ENCODE measurements at places on chromosomes 4 and X.
A peak's percentile ranks its signal among the peaks of the same experiment; 100 is the strongest.

GRCh38 chr4:106864231-106864630 is 171.9 kb downstream of the DKK2 start:
- no peak for DNase-seq

DNA sequence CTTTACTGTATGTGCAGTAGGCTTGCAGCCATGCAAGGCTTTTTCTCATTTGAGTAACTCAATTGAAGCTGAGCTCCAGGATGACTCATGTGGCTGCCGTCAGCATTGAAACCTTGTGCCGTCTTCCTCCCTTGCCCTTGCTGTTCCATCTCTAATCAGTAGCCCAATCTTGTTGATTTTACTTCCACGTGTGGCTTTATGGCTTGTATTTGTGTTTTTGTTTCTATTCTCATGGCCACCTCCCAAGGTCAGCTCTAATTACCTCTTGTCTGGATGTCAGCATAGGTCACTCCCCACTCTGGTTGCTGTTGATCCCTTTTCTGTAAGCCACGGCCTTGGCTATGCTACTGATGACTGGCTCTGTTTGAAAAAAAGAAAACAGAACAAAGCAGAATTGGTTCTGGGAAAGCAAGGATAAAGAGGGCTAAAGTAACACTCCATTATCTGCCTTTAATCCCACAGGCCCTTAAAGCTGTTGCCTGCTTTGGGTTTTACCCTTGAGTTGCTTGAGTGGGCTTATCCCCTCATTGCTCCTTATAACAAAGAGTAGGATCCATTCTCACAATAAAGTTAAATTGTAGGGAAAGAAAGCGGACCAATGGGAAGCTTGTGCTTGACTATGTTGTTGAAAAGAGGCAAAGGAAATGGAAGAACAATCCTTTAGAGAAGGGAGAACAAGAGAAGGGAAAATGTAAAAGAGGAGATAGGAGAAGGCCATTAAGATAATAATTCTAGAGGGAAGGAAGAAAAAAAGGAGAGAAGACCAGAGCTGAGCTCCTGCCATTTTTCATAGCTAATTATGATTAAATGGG is 173.9 kb upstream of the PGRMC2 start:
- DNase-seq, result peak; percentile 73

GRCh38 chrX:120999413-120999812 is 13.9 kb upstream of the CT47A1 start:
- DNase-seq, result no peak

GRCh38 chr4:158644760-158645159 is 26.9 kb downstream of the C4orf46 start:
- no peak for DNase-seq

GRCh38 chr4:20062054-20062453 is 189.7 kb upstream of the SLIT2 start:
- DNase-seq, result no peak

DNA sequence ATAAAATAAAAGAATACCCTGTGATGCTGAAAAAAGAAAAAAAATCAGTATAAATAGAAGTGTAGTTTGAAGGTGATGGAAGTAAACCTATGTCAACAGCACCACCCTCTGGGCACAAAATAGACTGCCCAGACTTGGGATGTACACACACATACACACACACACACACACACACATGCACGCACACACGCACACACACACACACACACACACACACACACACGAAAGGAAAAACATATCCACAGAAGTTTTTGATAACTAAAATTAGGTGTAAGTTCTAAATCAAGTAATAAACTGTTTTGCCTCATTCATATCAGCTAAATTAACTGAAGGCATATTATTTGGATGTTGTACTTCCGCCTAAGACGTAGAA is 40.5 kb downstream of the ANXA5 start:
- DNase-seq, result no peak

DNA sequence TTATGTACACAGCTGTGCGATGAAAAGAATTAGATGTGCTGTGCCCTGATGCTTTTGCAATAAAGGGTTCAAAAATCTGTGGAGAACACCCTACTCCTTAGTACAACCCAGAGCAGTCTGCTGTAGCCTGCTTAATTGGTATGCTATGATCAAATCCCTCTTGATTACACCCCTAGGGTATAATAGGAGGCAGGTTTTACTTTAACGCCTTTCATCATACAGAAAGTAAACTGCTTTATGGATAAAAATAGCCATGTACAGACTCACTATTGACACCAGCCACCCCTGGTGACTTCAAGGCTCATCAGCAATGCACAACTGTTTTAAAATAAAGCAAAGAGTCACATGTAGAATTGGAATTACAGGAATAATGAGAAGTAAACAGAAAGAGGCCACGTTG is 315.3 kb downstream of the DMD start:
- DNase-seq, result no peak

- no peak for DNase-seq
Observed at GRCh38 chrX:122026665-122027064, 979.3 kb downstream of the GLUD2 start.

DNA sequence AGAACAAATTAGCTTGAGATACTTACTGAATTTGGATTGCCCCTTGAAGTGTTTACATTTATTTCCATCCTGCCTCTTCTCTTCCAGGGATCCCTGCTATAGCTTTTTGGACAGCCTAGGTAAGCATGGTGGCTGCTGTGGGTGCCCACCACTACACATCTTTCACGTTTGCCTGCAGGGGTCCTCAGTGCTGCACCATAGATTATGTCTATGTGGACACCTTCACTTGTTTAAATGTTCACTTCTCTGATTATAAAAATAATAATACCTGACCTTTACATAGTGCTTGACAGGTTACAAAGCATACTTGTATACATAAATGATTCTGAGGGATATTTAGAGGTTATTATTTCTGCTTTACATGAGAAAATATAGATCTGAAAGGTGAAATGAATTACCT is 67.9 kb upstream of the SLC4A4 start:
- no peak for DNase-seq

- DNase-seq, result no peak
Observed at GRCh38 chr4:101086801-101087586, 260.3 kb downstream of the PPP3CA start.

DNA sequence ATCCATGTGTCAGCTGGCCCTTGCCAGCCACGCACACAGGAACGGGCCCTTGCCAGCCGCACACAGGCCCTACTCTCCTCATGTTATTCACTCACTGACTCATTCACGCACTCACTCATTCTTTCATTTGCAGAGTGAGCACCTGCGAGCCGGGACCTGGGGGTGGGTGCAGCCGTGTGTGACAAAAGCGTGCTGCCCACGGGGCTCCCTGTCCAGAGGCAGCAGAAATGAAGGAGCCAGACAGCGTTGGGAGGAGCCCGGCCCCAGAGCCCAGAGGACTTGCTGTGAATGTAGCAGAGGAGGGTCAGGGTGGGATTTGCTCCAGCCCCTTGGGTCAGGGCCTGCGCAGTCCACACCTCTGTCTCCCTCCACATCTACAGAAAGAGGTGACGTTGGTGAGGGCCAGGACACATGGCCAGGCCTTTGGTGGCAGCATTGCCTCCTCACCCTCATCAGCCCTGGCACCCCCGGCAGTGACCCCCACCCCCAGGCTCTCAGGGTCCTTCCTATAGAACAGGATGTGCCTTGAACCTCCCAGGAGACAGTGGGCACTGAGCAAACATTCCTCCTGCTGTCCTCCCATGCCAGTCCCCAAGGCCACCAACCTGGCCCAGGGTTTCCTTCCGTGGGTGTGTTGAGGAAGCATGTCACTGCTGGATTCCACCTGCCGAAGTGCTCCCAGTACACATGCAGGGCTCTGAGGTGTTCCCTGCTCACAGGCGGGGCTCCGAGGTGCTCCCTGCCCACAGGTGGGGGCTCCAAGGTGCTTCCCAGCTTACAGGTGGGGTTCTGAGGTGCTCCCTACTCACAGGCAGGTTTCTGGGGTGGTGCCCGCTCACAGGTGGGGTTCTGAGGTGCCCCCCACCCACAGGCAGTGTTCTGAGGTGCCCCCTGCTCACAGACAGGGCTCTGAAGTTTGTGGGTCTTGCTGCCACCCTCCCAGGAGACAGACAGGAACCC is 105.7 kb downstream of the HMX1 start:
- DNase-seq, result no peak

- no peak for DNase-seq
Observed at GRCh38 chr4:122203407-122203806, 51.3 kb downstream of the BLTP1 start.

DNA sequence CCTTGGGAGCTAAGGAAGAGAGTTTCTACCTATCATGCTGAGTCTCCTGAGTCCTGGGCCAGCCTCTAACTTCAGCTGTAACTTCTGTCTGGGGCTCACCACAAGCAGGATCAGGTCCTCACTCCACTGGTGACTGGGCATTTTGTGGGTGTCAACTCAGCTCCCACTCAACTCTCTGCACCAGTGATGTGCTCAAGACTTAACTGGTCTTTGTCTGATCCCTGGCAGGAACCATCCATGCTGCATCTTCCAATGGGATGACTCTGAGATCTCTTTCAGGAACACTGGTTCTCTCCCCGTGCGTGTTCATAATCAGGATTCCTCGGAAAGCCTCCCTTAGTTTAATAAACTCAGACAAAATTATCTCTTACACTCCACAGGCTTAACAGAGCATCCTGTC is 82.3 kb downstream of the COMMD8 start:
- DNase-seq, result no peak

- no peak for DNase-seq
Observed at GRCh38 chr4:8185295-8185694, 13.8 kb upstream of the SH3TC1 start.

DNA sequence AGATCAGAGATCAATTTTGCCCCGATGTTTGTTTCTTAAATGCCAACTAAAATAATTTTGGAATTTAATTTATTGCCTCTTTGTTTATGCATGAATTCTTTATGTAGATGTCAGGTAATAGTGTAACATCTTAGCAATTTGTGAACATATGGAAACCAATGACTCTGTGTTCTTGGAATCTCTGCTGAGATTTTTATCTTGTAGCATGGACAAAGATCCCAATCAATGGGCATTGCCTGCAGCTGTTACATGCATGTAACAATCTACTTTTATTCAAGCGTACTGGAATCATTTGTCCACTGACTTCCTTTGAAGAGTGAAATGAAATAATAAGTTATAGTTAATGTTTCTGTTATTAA is 61.6 kb upstream of the ARSJ start:
- DNase-seq, result no peak

- DNase-seq, result no peak
Observed at GRCh38 chr4:4334798-4335520, 44.9 kb downstream of the ZBTB49 start.

DNA sequence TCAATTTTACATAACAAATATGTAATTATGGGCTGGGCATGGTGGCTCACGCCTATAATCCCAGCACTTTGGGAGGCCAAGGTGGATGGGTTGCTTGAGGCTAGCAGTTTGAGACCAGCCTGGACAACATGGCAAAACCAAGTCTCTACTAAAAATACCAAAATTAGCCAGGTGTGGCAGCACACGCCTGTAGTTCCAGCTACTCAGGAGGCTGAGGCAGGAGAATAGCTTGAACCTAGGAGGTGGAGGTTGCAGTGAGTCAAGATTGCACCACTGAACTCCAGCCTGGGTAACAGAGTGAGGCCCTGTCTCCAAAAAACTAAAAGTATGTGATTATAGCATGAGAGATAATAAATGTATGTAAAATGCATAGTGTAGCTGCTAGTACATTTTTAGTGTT is 229.0 kb downstream of the PPARGC1A start:
- DNase-seq, result no peak

GRCh38 chrX:44071847-44072551 is 98.8 kb upstream of the NDP start:
- DNase-seq, result no peak

- DNase-seq, result no peak
Observed at GRCh38 chrX:110046001-110046400, 43.1 kb downstream of the TMEM164 start.

DNA sequence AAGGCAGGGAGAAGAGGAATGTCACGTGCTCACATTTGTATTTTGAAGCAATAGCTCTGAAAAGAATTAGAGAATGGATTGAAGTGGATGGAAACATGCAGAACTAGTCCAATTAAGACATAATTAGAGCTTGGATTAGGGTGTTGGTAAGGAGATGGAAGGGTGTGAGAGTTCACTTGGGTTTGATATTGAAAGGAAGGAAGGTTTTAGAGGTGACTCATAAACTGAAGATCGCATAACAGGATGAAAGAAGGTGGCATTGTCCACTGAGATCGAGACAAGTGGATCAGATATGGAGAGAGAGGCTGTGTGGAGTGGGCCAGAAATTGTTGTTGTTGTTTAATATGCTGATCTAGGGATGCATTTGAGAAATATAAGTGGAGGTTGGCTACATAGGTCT is 244.0 kb upstream of the SMIM31 start:
- DNase-seq, result no peak

- DNase-seq, result no peak
Observed at GRCh38 chr4:147345662-147346061, 135.2 kb upstream of the EDNRA start.

- DNase-seq, result no peak
Observed at GRCh38 chrX:9942086-9942485, 25.1 kb upstream of the CLDN34 start.

- no peak for DNase-seq
Observed at GRCh38 chr4:146640021-146640464, 1.4 kb downstream of the POU4F2 start.

DNA sequence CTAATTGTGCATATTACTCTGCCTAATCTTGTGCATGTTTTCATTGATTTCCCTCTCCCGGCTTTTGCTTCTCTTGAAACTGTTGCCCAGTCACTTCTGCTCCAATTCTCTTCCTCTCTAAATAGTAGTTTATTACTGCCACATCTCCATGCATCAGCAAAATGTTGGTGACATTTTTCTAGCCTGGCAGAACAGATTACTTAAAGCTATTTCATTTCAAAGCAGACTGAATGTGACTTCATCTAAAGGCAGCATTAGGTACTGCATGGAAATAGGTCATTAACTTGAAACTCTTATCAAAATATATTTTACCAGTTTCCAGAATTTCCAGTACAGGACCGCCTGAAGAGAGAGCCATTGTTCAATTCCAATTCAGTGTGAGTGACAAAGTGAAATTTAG is 52.4 kb downstream of the HPGDS start:
- no peak for DNase-seq

DNA sequence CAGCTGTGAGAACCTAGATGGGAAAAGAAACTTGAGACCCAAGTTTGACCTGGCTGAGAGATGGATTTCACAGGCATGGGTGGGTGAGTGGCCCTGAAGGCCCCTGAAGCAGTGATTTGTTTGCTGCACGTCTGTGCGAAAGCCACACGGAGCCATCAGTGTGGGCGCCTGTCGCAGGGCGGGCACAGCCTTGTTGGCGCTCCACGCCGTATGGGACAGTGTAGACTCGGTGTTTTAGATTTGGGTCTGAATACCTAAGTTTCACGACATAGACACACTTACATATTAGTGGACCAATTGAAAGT is 21.9 kb upstream of the UVSSA start:
- no peak for DNase-seq

DNA sequence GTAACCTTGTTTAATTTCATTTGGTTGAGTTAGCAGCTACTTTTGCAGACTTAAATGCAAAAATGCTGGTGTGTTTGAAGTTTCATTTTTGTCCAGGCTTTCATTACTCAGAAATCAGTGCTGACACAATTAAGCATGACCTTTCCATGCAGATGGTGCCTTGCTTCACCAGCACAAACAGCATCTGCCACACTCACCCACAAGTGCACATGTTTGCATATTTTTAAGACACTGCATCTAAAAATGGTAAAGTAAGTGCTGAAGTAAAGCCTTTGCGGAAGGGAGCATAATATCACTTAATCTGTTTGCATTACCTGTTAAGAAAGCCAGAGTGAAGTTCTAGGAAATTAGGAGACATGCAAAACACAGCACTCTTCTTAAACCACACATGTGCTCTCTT is 7.3 kb upstream of the DAPP1 start:
- no peak for DNase-seq

All from right atrium auricular region (tissue), 2 donors.